ENCODE measurements at places on chromosomes 2 and 18.

DNA sequence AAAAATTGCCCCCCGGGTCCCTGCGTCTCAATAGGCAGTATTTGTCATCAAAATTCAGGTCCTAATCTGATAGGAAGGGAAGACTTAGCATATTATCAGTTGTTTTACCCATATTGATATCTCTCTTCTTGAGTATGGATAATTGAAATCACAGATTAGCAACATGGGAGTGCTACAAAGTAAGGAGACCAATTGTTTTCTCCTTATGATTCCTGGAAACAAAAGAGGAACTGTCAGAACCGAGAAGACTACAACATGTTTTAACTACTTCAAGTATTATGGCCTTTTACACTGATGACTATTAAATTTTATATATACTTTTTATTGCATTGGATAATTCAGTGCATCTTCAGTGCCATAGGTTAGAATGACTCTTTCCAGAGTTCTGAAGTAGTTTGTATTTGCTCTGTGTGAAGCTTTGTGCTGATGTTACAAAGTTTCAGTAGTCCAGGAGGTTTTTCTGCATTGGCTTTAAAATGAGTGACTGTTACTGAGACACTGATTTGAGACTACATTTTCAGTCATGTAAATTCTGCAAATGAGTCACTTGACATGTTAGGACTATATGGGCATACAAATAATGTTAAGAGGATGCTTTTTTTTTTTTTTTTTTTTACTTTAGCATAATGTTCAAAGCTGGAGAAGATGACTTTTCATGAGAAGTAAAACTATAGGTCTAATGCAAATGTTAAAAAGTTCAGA is 19.7 kb upstream of the TLK1 start:
- DNase-seq = no peak

- DNase-seq = no peak
Measured at GRCh38 chr2:215750763-215751162, 262.6 kb downstream of the MREG start.

DNA sequence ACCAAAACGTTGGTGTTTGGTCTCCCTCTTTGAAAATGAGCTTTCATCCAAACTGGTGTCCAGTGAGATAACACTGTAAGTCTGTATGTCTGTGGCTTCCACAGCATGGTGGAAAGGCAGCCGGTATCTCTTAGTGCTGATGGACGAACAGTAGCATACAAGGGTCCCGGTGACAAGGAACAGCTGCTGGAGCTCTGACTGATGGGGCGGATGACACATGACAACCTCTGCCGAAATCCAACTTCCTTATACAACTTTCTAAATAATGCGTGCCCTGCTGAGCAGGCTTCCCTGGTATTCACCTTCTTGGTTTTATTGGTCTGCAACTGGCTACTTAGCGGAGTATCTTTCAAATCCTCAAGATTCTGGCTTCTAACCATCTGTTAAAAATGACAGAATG is 216.2 kb downstream of the SRBD1 start:
- DNase-seq = no peak

DNA sequence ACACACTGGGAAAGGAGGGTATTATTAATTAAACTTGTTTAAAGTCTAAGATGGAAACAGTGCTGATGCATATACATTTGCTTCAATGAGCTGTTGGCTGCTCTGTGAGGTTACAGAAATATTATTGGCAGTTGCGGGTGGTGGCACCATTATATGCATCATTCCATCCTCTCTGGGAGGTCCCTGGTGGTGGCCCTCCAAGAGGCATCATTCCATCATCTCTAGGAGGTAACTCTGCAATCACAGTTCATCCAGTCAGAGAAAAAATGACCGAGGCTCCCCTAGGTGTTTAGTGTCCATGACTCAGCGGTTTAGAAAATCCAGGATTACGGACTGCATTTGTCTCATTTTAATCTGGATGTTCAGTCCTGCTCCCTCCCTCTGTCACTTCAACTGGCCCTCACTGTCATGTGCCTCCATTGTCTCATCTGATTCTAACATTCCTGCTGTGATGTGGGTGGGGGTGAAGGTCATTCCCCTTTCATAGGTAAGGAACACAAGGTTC is 15.4 kb downstream of the AFF3 start:
- no peak for DNase-seq

GRCh38 chr2:144429396-144430112 is 90.4 kb downstream of the ZEB2 start:
- DNase-seq = no peak
